ENCODE measurements at places on chromosomes 12 and 14.
A peak's percentile ranks its signal among the peaks of the same experiment; 100 is the strongest.

GRCh38 chr12:89833337-89834252 is 125.0 kb upstream of the ATP2B1 start:
- DNase-seq: no peak

- DNase-seq: no peak
Measured at GRCh38 chr12:48858043-48858442, 6.1 kb upstream of the DDX23 start.

DNA sequence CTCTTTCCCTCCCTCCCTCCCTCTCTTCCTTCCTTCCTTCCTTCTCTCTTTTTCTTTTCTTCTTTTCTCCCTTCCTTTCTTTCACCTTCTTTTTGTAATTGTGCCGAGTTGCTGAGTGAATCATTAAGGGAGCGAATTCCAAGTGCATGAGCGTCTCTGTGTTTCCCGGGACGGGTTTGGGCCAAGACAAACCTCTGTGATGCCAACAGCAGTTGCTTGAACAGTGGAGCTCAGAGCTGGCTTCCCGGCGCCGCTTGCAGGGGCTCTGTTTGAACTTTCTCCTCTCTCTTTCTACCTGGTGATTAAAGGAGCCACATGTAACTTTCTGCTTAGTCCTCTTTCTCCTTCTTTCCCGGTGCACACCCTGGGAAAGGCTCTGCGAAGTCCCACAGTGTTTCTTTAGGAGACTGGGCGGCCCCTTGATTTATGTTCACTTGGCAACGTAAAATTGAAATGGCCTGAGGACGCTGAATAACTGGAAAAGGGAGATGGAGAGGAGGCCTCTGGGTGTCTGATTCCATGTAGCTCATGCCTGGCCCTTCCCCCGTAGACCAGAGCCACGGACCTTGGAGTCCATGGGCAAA is 33.7 kb upstream of the MAP1LC3B2 start:
- DNase-seq: no peak

DNA sequence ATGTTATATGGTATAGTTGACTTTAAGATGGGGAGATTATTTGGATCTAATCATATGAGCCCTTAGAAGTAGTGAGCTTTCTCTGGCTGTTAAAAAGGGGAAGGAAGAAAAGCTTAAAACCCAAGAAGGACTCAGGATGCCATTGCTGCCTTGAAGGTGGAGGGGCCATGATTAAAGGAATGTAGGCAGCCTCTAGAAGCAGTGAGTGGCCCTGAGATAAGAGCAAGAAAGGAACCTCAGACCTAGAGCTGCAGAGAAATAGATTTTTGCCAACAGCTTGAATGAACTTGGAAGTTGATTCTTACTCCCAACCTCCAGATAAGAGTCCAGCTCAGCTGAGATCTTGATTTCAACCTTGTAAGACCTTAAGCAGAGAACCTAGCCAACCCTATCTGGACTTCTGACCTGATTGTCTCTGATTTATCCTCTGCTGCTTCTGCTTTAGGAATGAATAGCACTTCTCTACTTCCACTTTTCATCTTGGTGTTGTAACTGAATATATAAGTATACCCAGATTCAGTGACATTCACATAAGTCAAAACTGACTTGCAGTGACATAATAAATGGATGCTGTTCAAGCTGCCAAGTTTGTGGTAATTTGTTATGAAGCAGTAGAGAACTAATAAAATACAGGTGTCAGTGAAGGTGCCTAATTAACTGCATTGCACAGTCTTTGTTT is 33.5 kb downstream of the RAD51B start:
- DNase-seq: no peak

- no peak for DNase-seq
Measured at GRCh38 chr12:68242777-68243176, 10.6 kb downstream of the IL22 start.

DNA sequence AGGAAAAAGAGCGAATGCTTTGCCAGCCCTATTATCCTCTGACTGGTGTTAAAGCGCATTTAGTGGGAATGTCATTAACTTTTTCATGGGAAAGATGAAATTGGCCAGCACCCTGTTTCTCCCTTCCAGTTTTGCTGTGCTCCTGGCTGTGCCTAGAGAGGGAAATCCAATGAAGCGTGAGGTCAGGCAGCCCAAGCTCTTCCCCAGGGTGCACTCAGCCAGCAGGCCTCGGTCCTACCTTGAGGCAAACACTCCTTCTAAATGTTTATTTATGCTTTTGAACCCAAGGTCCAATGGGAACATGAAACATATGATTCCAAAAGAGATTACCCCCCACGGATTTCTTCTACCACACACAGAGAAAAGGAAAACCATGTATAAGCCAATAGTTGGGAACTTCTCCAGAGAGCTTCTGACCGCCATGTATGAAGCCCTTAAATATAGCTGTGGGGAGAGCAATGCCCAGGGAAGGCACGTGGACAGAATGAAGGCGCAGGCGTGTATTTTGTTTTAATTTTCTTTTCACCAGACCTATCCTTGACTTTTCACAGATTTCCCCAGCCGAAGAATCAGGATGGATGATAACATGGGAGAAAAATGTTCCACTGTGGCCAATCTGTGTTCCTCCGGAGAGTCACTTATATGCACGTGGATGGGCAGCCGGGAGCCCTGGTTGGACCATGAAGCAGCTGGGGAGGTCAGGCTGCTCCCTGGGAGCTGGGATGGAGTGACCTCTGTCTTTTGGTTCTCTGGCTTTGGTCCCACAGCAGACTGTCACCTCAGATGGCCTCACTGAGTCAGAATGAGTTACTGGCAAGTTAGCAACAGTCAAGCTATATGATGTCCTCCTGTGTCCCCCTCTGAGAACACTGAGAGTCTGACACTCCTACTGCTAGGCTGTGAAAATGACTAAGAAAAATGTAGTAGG is 37.3 kb downstream of the GPR135 start:
- no peak for DNase-seq

DNA sequence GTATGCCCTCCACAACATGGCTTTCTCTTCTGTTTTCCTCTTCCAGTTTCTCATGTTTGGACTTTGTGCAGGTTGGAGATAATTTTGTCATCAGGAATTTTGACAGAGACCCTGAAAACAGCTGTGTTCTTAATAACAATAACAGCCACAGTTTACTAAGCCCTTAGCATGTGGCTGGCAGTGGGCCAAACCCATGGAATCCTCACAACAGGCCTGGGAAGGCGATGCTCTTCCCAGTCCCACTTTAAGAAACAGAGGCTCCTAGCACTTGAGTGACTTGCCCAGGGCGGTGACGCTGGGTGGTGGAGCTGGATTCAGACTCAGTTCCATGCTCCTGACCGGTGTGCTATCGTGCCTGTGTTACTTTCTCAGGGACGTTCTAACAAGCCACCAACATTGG is 20.1 kb upstream of the PLEKHG3 start:
- no peak for DNase-seq

GRCh38 chr12:6074979-6075585 is 49.4 kb downstream of the VWF start:
- no peak for DNase-seq

GRCh38 chr12:79023261-79023660 is 158.7 kb downstream of the SYT1 start:
- no peak for DNase-seq

DNA sequence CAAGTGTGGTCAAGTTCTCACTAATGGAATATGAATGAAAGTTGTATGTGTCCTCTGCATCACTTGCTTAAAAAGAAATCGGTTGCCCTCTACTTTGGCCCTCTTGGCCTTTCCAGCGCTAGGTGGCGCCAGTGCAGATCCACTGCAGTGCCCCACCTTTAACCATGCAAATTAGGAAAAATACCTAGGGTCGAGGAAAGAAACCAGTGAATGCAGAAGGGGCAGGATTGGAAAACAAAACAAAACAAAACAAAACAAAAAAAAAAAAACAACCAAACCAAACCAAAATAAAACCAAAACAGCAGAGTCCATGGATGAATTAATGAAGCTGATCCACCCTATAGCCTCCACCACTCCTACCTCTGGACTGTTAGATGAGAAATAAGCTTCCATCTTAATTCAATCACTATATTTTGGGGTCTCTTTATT is 12.9 kb upstream of the NEMF start:
- DNase-seq: peak; percentile 77

DNA sequence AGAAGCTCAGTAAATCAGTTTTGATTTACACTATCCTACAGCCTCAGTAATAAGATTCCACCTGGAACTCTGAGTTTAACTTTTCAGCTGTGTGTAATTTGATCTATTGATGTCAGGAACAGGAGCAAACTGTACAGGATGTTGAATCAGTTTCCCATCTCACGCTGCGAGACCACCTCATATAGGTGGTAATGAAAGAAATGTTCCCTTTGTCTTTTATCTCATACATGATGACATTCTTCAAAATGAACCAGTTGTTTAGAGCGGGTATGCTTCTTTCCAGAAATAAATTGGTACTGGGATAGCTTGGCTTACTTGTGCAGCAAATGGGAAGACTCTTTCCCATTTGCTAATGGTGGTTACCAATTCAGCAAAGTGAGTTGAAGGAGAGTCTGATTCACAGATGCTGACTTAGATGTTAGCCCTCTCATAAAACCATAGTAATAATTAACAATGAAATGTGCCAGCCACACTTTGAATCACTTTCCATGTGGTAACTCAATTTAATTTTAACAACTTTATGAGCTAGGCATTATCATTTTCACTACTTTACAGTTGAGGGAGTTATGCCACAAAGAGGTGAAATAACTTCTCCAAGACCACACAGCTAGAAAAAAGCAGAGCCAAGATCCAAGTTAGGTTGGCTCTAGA is 251.5 kb downstream of the PAWR start:
- no peak for DNase-seq

GRCh38 chr12:38258411-38258810 is 58.2 kb upstream of the ALG10B start:
- no peak for DNase-seq

DNA sequence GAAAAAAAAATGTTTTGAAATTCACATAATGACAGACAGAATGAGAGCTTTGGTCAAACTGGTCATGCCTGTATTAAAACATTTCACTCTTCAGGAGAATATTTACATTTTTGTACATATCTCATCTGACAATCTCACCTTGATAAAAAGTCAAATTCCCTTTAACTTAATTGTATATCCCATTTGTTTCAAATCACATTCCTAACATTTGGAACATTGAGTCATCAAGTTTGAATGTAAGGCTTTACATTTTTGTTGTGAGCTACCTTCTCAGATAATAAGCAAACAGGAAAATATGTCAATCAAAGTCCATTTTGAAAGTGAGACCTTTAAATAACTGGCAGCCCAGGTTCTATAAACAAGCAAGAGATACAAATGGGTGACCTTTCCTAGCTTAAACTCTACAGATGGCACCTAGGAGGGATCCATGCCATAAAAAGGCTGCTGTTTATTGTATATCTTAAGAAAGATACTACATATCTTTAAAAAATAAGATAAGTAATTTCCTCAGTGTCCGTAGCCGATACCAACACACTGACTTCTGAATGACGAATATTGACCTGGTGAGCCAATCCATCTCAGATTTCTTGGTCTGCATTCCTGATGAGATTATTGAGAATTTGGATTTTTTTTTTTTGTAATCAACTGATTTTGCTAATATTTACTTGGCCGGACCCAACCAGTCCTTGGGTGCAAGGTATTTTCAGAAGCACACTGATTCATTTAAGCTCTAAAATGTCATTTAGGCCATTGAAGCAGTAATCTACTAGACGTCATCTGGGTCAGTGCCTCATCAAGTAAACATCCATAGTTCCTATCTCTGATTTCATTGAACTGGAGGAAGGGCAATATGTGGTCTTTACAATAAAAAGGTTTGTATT is 259.6 kb downstream of the BTG1 start:
- DNase-seq: no peak

GRCh38 chr14:42742084-42742483 is 1135.4 kb downstream of the LRFN5 start:
- DNase-seq: no peak

GRCh38 chr14:31465111-31465510 is 7.8 kb upstream of the DTD2 start:
- no peak for DNase-seq

DNA sequence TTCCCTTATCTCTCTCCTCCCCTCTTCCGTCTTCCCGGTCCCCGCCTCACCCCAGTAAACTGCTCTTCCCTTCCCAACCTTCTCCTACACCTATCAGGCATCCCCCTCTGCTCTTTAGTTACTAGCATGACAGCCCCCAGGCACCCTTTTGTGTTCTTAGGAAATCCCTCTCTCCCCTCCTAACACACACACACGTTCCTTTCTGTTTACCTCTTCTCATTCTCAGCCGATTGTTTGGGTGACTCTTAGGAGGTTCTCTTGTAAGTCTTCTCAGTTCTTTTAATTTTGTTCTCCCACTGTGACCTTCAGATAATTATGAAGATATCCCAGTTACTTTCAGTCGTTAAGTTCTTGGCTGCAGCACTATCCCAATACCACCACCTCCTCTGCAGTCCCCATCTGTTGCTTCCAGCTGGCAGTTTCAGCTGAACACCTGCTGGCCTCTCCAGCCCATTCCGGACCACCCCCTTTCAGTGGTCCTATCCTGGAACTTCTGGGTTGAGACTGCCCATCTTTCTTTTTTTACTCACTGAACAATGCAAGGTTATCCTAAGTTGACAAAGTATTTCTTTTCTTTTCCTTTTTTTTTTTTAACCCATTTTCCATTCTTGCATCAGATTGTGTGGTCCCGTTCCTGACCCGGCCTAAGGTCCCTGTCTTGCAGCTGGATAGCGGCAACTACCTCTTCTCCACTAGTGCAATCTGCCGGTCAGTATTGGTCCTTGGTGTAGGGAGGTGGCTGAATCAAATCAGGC is 711 bp downstream of the MARS1 start:
- DNase-seq: no peak

DNA sequence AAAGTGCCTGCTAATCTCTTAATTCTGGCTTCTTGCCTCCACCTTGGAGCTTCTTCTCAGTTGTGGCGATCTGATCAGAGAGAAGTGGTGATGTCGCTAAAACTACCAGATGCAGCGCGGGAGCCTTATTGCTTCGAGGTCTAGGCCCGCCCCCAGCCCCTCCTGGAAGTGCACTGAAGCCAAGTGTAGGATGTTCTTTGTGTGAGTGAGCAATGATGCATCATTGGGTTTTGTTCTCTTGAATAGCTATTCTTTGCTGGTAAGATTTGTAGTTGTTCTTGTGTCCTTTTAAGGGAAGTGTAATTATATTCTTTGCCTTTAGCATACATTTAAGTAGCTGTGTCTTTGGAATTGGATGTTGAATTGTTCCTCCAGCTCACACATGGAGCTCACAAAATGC is 35.8 kb downstream of the MTHFD1 start:
- no peak for DNase-seq

GRCh38 chr12:133231001-133231400 is 4.7 kb downstream of the ANHX start:
- DNase-seq: no peak

- DNase-seq: no peak
Measured at GRCh38 chr14:65150898-65151608, 48.7 kb upstream of the MAX start.

DNA sequence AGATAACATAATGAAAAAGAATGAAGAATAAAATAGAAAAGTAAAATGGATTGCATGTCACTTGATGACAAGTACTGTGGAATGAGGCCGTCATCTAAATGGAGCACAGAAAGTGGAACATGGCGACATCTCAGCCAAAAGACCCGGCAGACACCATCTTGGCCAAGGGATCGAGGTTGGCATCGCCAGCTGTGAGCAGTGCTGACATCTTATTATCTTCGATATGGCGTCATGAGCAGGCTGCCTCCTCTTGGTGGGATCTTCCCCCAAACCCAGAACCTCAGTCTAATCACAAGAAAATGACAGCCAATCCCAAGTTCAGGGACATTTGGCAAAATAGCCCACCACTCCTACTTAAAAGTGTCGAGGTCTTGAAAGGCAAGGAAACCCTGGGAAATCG is 15.1 kb downstream of the SERPINA5 start:
- DNase-seq: no peak

All from progenitor cell of endocrine pancreas (in vitro differentiated cells).